ENCODE measurements at places on chromosomes 7 and 10.

DNA sequence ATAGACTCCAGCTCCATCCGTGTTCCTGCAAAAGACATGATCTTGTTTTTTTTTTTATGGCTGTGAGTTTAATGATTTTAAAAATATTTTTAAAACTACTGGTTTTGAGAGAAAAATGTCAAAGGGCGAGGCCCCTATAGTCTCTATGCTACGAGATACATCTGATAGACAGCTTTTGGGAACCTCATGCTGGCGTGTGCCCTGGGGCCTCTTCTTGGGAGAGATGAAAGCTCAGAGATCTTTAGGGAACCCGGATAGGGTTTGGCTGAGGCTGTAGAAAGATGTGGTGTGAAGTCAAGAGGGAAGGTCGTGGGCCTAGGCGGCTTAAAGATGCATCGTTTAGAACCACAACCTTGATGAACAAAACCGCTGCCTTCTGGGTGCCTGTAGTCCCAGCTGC, 70.2 kb downstream of the PDIA4 start:
- no peak for DNase-seq

- DNase-seq, result no peak
These were observed 68.5 kb downstream of the TBXAS1 start for GRCh38 chr7:139897422-139898090.

DNA sequence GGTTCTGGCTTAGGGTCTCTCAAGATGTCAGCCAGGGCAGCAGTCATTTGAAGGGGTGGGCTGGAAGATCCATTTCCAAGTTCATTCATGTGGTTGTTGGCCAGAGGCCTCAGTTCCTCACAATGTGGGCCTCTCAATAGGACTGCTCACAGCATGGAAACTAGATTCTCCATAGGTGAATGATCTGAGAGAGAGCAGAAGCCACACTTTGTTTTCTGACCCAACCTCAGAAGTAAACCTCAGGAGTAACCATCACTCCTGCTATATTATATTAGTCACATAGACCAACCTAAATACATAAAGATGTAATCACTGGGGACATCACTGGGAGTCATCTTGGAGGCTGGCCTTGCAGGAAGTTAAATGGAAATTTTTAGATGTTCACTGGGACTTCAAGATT, 42.2 kb downstream of the GBF1 start:
- DNase-seq, result no peak

DNA sequence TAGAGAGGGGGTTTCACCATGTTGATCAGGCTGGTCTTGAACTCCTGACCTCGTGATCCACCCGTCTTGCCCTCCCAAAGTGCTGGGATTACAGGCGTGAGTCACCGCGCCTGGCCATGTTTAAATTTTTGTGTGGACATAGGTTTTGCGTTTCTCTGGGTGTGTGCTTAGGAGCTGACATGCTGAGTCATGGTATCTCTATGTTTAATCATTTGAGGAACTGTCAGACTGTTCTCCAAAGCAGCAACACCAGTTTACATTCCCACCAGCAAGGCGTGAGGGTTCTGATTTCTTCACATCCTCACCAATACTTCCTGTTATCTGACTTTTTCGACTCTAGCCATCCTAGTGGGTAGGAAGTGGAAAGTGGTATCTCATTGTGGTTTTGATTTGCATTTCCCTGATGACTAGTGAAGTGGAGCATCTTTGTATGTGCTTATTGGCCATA, 153.7 kb downstream of the DNAJB6 start:
- peak; percentile 52 for DNase-seq

DNA sequence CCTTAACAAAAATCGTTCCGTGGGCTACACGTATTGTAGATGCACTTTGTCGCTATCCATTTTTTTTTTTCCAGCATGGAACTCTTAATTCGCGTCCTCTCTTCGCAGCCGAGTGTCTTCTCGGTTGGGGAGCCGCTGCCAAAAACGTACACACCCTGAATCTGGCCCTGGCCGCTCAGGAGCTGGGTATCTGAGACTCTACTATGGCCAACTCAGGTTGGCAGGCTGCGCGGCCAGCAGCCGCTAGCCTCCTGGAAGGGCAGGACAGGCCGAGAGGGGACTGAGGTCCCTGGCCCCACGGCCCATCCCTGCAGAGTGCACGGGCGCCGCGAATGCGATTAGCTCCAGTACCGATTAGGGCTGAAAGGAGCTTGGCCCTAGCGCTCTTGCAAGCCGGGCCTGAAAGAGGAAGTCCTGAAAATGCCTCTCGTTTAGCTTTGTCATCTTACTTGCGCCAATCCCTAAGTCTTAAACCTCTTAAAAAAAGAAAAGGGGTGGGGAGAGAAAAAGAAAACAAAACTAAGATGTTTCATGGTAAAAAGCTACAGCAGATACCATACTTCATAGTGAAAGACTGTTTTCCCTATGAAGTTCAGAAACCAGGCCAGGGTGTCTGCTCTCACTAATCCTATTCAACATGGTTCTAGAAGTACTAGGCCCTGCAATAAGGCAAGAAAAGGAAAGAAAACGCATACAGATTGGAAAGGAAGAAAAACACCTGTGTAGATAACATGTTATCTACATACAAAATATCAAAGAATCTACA, 113.2 kb upstream of the RHEB start:
- peak; percentile 54 for DNase-seq

DNA sequence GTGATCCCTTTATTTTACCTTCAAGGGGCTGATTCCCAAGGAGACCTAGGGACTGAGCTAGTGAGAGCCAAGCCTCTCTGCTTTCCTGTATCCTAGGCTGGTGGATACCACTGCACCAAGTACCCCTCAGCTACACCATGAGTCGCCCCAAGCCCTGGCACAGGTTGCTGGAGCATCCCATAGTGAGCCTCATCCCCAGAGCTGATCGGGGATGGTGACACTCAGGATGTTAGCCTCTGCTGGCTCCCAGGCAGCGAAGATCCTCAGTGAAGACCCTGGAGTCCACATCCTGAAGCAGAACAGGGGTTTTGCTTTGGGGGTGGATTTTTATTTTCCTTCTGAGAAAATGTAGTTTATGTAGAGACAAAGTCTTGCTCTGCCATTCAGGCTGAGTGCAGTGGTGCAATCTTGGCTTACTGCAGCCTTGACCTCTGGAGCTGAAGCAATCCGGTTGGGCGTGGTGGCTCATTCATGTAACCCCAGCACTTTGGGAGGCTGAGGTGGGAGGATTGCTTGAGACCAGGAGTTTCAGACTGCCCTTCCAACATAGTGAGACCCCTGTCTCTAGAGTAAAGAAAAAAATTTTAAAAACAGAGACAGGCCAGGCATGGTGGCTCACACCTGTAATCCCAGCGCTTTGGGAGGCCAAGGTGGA, 12.5 kb upstream of the ZNF212 start:
- no peak for DNase-seq
